ENCODE measurements at places on chromosomes 1 and 21. TPM values are rescaled to one million over a fixed set of nuclear protein-coding genes. Genes with fewer than 3 reads are reported as not detected.

DNA sequence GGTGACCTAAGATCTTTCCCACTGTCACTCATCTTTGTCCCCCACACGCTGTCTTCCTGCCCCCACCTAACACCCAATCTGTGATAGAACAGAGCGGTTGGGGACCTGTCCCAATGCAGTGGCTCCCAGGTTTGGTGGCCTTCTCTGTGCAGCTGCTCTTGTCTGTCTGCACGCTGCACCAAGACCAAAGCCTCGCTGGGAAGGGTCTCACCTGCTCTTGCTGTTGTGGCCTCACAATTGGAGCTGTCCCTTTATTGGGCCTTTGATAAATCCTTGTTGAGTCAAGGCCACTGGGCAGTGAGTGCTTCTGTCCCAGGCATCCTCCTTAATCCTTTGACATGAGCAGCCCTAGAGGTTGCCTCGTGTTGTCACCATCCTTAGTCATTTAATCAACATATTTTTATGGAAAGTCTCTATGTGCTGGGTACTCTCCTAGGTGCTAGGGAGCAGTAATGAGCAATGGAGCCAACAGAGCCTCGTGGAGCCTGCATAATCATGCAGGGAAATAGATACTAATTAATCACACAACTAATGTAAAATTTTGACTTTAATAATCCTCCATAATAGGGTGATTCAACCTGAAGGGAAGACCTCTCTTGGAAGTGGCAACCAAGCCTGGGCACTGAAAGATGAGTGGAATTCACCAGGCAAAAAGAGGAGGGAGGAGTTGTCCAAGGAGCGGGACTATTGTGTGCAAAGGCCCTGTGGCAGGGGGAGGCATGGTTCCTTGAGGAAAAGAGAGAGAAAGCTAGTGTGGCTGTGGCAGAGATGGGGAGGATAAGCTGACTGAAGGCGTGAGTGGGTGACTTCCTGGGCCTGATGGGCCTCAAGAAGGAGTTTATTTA is 57.6 kb downstream of the MAN1C1 start:
- no peak for DNase-seq
- no peak overlapping the region for H3K4me3 ChIP-seq
- H3K4me1 ChIP-seq, result peaks cover 13% of the 10 kb centered on the region
- no peaks in the 10 kb centered on the region for H3K27me3 ChIP-seq
- no peak overlapping the region for H3K27ac ChIP-seq
- no peaks in the 10 kb centered on the region for H3K36me3 ChIP-seq

- no peak for DNase-seq
- H3K36me3 ChIP-seq, result no peaks in the 10 kb centered on the region
- H3K4me3 ChIP-seq, result no peak overlapping the region
These were observed 337.0 kb downstream of the BRINP3 start for GRCh38 chr1:190140644-190141043.

GRCh38 chr1:46183926-46184557 is 7.8 kb upstream of the P3R3URF start:
- DNase-seq, result peak; percentile 32
- peaks cover 18% of the 10 kb centered on the region for H3K4me1 ChIP-seq
- H3K36me3 ChIP-seq, result no peaks in the 10 kb centered on the region
- H3K27ac ChIP-seq, result no peak overlapping the region

- H3K36me3 ChIP-seq, result no peaks in the 10 kb centered on the region
- H3K27me3 ChIP-seq, result no peaks in the 10 kb centered on the region
- H3K27ac ChIP-seq, result no peak overlapping the region
These were observed 41.4 kb upstream of the SELENON start for GRCh38 chr1:25758466-25759070.

GRCh38 chr1:244252211-244252610 is 199.5 kb downstream of the ADSS2 start:
- H3K36me3 ChIP-seq, result no peaks in the 10 kb centered on the region
- H3K4me3 ChIP-seq, result no peak overlapping the region
- no peak for DNase-seq
- no peaks in the 10 kb centered on the region for H3K27me3 ChIP-seq
- peaks cover 52% of the 10 kb centered on the region for H3K4me1 ChIP-seq
- H3K27ac ChIP-seq, result no peak overlapping the region

The BRDT gene
- not detected for total RNA-seq

- H3K4me1 ChIP-seq, result no peaks in the 10 kb centered on the region
- no peak overlapping the region for H3K4me3 ChIP-seq
- H3K36me3 ChIP-seq, result no peaks in the 10 kb centered on the region
- no peak for DNase-seq
- H3K27me3 ChIP-seq, result no peaks in the 10 kb centered on the region
These were observed 21.3 kb upstream of the COL18A1 start for GRCh38 chr21:45383615-45384201.

DNA sequence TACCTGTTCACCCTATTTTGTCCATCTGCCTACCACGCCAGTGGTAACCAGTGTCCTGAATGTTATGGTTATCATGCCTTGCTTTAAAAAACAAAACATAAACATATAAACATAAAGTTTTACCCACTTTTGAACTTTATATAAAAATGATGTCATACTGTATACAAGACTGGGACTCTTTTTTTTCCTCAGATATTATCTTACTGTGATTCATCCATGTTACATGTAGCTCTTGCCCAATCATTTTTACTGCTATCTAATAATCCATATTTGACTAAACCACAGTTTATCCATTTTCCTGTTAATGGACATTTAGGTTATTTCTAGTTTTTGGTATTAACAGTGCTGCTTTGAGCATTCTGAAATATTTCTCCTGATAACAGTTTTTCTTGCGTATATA is 78.8 kb downstream of the GPR161 start:
- no peak overlapping the region for H3K27ac ChIP-seq
- no peak for DNase-seq
- peaks cover 4% of the 10 kb centered on the region for H3K36me3 ChIP-seq
- peaks cover 7% of the 10 kb centered on the region for H3K4me1 ChIP-seq

DNA sequence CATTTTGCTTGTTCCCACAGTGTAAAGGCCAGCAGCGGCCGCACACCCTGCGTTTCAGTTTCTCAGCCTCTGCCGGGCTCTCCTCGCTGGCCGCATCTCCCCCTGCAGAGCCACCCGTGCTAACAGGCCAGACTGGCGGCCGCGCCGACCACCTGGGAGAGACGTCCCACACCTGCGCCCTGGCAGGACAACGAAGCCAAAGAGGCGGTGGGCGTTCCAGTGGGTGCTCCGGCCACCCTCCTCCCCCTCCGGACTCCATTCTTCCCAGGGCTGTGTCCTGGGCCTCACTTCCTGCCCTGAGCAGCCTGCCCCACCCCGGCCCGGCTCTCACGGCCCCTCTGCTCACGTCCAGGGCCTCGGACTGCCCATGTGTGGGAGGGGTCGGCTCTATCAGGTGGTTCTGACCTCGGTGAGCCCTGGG is 31.9 kb upstream of the SLC19A1 start:
- no peak overlapping the region for H3K27ac ChIP-seq
- H3K27me3 ChIP-seq, result no peaks in the 10 kb centered on the region
- H3K4me1 ChIP-seq, result no peaks in the 10 kb centered on the region
- no peaks in the 10 kb centered on the region for H3K36me3 ChIP-seq

DNA sequence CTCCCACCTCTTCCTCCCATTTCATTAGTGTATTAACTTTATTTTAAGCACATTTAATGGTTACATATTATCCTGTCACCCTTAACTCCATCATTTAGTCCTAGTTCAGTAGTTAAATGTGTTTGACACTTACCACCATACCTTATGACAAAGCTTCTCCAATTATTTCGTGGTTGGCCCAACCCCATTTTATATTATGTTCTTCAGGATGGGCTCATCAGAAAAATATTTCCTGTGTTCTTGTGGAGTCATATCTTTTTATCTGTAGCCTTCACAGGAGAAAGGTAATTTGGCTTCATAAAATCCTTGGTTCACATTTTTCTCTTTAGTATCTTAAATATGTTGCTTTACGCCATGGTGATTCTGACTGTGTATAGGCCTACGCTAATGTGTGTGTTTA is 142.3 kb upstream of the COL6A1 start:
- no peak for DNase-seq
- no peaks in the 10 kb centered on the region for H3K36me3 ChIP-seq
- H3K4me1 ChIP-seq, result no peaks in the 10 kb centered on the region
- no peaks in the 10 kb centered on the region for H3K27me3 ChIP-seq
- H3K4me3 ChIP-seq, result no peak overlapping the region

- no peaks in the 10 kb centered on the region for H3K27me3 ChIP-seq
- H3K27ac ChIP-seq, result no peak overlapping the region
- no peak for DNase-seq
- H3K4me3 ChIP-seq, result no peak overlapping the region
These were observed 61.3 kb upstream of the DIP2A start for GRCh38 chr21:46397211-46397905.

DNA sequence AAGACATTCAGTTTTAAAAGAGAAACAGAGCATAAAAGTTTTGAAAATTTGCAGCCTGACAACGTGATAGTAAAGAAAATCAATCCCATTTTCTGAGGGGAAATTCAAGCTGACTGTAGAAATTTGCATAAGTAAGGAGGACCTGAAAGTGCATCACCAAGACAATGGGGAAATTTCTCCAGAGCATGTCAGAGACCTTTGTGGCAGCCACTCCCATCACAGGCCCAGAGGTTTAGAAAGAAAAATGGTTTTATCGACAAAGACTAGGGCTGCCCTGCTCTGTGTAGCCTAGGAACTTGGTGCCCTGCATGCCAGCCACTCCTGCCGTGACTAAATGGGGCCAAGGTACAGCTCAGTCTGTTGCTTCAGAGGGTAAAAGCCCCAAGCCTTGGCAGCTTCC is 1640.2 kb upstream of the PRMT6 start:
- DNase-seq, result no peak
- H3K27me3 ChIP-seq, result no peaks in the 10 kb centered on the region

DNA sequence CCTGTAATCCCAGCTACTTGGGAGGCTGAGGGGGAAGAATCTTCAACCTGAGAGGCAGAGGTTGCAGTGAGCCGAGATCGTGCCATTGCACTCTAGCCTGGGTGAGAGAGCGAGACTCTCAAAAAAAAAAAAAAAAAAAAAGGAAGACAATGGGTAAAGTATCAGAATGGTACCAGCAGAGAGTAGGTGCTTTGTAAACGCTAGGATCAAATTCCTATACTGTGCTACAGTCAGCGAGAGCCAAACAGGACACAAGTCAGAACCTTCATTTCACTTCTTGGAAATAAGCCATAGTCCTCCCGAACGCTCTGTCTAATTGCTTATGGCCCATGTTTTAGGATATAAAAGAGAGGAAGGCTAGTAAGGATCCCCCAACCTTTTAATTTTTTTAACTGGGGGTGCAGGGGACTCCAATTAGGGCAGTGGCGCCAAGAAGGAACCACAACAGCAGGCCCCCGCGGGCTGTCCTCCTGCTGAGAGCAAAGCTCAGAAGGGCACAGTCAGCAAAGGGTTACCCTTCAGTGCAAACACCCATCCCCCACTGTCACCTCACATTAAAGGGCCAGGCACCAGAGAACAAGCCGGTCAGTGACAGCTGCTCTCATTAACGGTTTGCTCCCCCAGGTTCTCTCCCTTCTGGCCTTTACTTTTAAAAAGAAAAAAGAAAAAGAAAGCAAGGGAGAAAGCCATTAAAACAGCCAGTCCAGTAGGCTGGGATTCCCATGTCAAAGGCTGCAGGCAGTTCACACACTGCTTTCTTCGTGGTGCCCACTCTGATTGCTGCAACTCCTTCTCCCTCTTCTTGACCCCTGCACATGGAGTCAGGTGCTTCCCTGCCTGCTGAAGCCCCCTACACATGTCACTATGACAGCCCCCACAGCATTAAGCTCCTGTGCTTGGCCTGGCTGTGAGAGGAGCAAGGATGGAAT is 69.4 kb downstream of the PLPP3 start:
- H3K36me3 ChIP-seq, result no peaks in the 10 kb centered on the region
- H3K4me3 ChIP-seq, result no peak overlapping the region
- no peak overlapping the region for H3K27ac ChIP-seq
- DNase-seq, result no peak

DNA sequence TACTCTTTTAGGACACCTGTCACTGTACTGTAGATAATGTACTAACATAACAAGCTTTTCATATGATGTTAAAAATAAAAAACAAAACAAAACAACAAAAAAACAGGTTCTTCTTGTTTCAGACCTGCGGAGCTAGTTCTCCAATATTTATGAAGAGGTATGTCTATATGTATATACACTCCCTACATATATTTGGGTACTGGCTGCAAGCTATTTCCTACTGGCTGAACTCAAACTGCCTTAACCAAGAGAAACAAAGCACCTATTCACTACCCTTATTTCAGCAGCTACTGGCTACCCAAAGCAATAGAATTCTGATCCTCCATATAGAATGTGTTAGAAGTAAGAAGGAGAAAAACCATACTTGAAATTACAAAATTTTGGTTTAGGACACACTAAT is 73.5 kb downstream of the ABL2 start:
- H3K4me1 ChIP-seq, result peaks cover 12% of the 10 kb centered on the region
- H3K27ac ChIP-seq, result no peak overlapping the region
- no peak overlapping the region for H3K4me3 ChIP-seq
- H3K27me3 ChIP-seq, result no peaks in the 10 kb centered on the region
- H3K36me3 ChIP-seq, result peaks cover 2% of the 10 kb centered on the region
- DNase-seq, result no peak

DNA sequence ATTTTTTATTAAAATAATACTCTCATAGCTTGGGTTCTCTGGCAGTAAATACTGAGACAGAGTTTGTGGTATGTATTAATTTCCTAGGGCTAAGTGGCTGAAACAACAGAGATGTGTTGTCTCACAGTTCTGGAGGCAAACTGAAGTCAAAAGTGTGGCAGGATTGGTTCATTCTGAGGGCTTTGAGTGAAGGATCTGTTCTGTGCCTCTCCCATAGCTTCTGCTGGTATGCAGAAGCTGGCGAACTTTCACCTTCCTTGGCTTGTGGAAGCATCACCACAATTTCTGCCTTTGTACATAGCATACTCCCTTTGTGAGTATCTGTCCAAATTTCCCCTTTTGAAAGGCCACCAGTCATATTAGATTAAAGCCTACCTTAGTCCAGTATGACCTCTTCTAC is 21.0 kb downstream of the RNPC3 start:
- no peaks in the 10 kb centered on the region for H3K4me1 ChIP-seq
- peaks cover 10% of the 10 kb centered on the region for H3K36me3 ChIP-seq

- DNase-seq, result peak; percentile 65
- peaks cover 16% of the 10 kb centered on the region for H3K4me1 ChIP-seq
- no peak overlapping the region for H3K27ac ChIP-seq
- H3K27me3 ChIP-seq, result no peaks in the 10 kb centered on the region
These were observed 71.8 kb downstream of the CD58 start for GRCh38 chr1:116498789-116499628.

GRCh38 chr1:231416901-231417300 is 5.2 kb downstream of the EGLN1 start:
- no peak for DNase-seq
- no peak overlapping the region for H3K27ac ChIP-seq
- peaks cover 15% of the 10 kb centered on the region for H3K36me3 ChIP-seq
- peaks cover 46% of the 10 kb centered on the region for H3K4me1 ChIP-seq
- no peaks in the 10 kb centered on the region for H3K27me3 ChIP-seq
- no peak overlapping the region for H3K4me3 ChIP-seq

DNA sequence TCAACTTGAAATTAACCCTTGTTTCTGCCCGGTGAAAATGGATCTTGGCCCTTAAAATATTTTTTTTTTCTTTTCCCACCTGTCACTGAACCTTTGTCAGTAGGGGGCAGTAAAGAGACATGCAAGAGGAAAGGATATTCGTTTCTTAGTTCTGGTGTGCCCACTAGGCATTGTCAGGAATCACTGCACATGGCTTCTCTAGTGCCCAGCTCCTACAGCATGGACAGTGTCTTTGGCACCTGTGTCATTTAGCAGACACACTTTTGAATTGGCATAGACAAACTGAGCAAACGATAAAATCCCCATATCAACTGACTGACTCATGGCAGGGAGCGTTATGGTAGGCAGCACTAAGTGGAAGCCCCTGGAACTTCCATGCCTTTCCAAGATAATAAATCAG is 1048.1 kb downstream of the BRINP3 start:
- H3K4me1 ChIP-seq, result no peaks in the 10 kb centered on the region
- no peaks in the 10 kb centered on the region for H3K27me3 ChIP-seq
- H3K27ac ChIP-seq, result no peak overlapping the region
- no peaks in the 10 kb centered on the region for H3K36me3 ChIP-seq

The OR2T35 gene
- 0.30 TPM for total RNA-seq

The FCRL6 gene
- total RNA-seq, result 0.19 TPM

The C8A gene
- not detected for total RNA-seq
